ENCODE measurements at places on chromosomes 1 and 21. TPM values are rescaled to one million over a fixed set of nuclear protein-coding genes. Genes with fewer than 3 reads are reported as not detected.

Gene PUSL1
- 5.7 TPM for polyA plus RNA-seq

Gene OR2T35
- polyA plus RNA-seq: not detected

Gene RGS8
- not detected for polyA plus RNA-seq

- no peak for DNase-seq
Observed at GRCh38 chr21:39456665-39457064, 4.9 kb downstream of the SH3BGR start.

- DNase-seq: no peak
Observed at GRCh38 chr21:29481641-29482040, 182.9 kb downstream of the BACH1 start.

GRCh38 chr21:37427221-37427620, 60.6 kb downstream of the DYRK1A start:
- DNase-seq: no peak

GRCh38 chr1:226121587-226122400, 59.3 kb downstream of the H3-3A start:
- no peak for DNase-seq

DNA sequence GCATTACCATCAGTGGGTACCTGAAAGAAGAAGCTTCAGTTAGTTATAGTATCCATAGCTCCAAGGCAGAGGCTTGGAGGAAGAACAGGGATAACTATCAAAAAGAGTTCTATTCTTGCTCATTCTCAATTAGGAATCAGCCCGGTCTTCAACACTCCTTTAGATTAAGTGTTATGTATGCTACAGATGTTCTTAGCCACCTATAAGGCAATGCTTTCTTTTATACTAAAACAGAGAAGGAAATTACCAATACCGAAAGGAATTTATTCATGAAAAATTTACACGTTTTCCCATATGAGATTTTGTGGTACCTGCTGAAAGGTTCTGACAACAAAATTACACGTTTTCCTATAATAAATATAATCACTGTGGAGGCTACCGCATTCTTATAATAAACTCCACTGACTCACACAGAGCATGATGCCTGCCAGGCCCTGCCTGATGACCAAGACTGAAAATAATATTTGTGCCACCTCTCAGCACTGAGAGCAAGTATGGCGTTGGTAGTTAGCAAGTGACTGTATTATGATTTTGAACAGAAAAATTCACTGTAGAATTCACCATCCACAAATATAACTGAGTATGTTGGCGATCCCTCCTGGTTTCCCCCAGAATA, 58.3 kb downstream of the APP start:
- no peak for DNase-seq

GRCh38 chr1:71462247-71462646, 381.4 kb upstream of the ZRANB2 start:
- DNase-seq: no peak

- no peak for DNase-seq
Observed at GRCh38 chr1:91012196-91012595, 9.6 kb downstream of the ZNF644 start.

- no peak for DNase-seq
Observed at GRCh38 chr1:17207046-17207445, 2.1 kb downstream of the PADI1 start.

Data from left renal pelvis (tissue), 4 donors.